Activated T-helper 1 cell treated with anti-CD3 and anti-CD28 coated beads, Interleukin-12 subunit alpha, Interleukin-12 subunit beta, Interleukin-2, Interleukin-4 antibody, amounts not matched to agents 30 ng/mL and 10 ng/mL and 1 ng/mL, durations not matched to agents 14 hours and 24 hours and 36 hours (primary cell): ENCODE measurements at places on chromosomes 7 and 10.

DNA sequence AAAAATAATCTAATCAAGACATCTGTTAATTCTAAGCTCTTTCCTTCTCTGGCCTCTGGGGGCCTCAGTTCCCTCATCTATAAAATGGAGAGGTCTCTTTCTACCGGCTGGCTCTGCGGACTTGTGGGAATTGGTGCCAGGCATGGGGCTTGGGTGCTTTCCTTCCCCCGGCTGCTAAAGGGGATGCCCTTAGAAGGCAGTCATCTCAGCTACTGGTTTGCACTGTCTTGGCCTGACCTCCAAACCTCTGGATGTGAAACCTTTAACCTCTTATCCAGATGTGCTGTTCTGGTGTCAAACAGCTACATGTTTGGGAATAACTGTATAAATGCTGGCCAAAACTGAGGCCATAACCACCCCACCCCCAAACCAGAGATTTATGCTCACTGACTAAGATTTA, 320.0 kb downstream of the RPS24 start:
- H3K27ac ChIP-seq, result no peak overlapping the region
- H3K4me3 ChIP-seq, result no peak overlapping the region
- DNase-seq, result no peak
- no peaks in the 10 kb centered on the region for H3K4me1 ChIP-seq
- H3K36me3 ChIP-seq, result no peaks in the 10 kb centered on the region
- no peaks in the 10 kb centered on the region for H3K27me3 ChIP-seq

DNA sequence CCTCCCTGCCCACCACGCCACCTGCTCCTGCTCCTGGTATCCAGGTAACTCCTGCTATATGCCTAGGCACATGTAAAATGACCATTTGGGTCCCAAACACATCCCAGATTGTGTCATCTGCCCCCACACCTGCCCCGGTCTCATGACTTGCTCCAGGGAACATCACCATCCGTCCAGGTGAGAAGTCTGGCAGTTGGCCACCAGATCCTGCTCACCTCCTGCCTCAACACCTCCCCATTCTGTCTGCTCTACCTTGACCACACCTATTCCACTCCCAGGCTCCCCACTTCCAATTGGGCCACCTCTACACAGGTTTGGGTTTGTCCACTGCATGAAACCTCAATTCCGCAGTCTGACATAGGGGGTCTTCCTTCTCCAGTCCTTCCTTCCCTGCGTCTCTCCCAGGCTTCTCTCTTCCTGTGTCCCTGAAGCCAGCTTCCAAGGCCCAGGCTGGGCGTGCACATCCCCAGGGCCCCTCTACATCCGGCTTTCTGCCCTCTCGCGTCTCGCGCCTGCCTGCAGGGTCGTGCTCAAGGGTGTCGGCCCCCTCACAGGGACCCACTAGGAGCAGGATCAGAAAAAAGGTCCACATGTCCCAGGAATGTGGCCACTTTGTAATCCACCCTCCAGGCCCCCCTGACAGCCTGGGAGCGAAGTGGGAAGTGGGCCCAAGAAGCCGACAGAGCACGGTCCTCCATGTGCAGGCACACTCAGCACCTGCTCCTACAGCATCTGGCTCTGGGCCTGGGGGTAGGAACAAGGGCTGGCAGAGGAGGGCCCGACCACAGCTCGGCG, 49.3 kb upstream of the DAGLB start:
- peaks cover 4% of the 10 kb centered on the region for H3K27me3 ChIP-seq
- no peak overlapping the region for H3K27ac ChIP-seq
- DNase-seq, result no peak
- no peaks in the 10 kb centered on the region for H3K36me3 ChIP-seq

GRCh38 chr7:117113871-117114270, 160.6 kb downstream of the ST7 start:
- H3K36me3 ChIP-seq, result peaks cover 2% of the 10 kb centered on the region
- peaks cover 44% of the 10 kb centered on the region for H3K27me3 ChIP-seq
- DNase-seq, result no peak
- peaks cover 13% of the 10 kb centered on the region for H3K4me1 ChIP-seq

GRCh38 chr10:77328272-77328816, 309.3 kb downstream of the KCNMA1 start:
- DNase-seq, result no peak
- no peak overlapping the region for H3K4me3 ChIP-seq
- H3K4me1 ChIP-seq, result no peaks in the 10 kb centered on the region

- no peak overlapping the region for H3K27ac ChIP-seq
- H3K27me3 ChIP-seq, result no peaks in the 10 kb centered on the region
- H3K4me1 ChIP-seq, result no peaks in the 10 kb centered on the region
- no peaks in the 10 kb centered on the region for H3K36me3 ChIP-seq
Observed at GRCh38 chr7:157793087-157793353, 456.2 kb downstream of the DNAJB6 start.

- no peak overlapping the region for H3K4me3 ChIP-seq
- H3K4me1 ChIP-seq, result no peaks in the 10 kb centered on the region
Observed at GRCh38 chr10:35691522-35692236, 49.6 kb upstream of the FZD8 start.

DNA sequence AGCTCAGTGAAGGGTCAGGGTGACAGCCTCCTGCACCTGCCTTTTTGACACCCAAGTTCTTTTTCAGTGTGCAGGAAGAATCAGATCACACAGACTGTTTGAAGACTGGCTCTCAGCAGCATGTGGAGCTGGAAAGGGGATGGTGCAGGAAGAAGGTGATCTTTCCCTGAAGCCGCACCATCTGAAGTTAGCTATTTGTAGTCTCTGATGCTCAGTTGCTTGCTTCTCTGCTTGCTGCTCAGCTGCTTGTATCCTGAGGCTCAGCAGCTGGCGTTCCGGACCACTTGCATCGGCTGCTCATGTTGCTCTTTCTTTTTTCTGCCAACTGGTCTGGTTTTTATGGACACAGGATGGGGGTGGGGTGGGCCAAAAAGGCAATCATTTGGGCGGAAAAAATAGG, 15.8 kb upstream of the DNMBP start:
- no peak for DNase-seq
- peaks cover 5% of the 10 kb centered on the region for H3K4me1 ChIP-seq
- H3K36me3 ChIP-seq, result no peaks in the 10 kb centered on the region
- no peak overlapping the region for H3K4me3 ChIP-seq
- peaks cover 7% of the 10 kb centered on the region for H3K27me3 ChIP-seq
- no peak overlapping the region for H3K27ac ChIP-seq

- DNase-seq, result peak; percentile 71
- H3K4me1 ChIP-seq, result peaks cover 48% of the 10 kb centered on the region
- peaks cover 27% of the 10 kb centered on the region for H3K36me3 ChIP-seq
Observed at GRCh38 chr7:618539-619367, 99.1 kb upstream of the PDGFA start.

- H3K27ac ChIP-seq, result no peak overlapping the region
- no peak overlapping the region for H3K4me3 ChIP-seq
- DNase-seq, result no peak
- H3K27me3 ChIP-seq, result peaks cover 5% of the 10 kb centered on the region
- H3K4me1 ChIP-seq, result peaks cover 10% of the 10 kb centered on the region
Observed at GRCh38 chr7:118087126-118087525, 96.8 kb upstream of the LSM8 start.

DNA sequence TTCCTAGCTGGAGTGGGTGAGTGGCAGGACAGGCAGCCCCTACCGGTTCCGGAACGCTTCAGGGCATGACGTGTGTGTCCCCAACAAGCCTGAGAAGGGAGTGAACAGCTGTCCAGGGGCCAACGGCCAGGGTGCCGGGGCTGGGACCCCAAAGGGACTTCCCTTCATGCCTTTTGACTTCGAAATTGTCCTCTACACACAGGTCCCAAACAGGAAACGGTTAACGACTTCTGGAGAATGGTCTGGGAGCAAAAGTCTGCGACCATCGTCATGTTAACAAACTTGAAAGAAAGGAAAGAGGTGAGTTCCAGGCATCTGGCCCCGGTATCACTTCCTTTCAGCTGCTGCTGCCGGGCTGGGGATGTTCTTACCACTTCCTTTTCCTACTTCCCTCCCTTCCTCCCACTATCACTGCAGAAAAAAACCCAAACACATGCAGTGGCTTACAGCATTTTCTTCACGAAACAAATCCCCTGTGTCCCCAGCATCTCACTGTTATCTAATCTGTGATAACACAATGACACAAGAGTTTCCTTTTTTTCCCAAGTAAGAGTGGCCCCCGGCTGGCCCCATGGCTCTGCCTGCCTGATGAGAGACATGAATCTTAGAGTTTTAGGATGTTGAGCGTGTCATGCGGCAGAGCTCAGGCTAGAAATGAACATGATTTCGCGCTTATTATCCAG, 63.2 kb downstream of the MKI67 start:
- no peaks in the 10 kb centered on the region for H3K27me3 ChIP-seq
- peak overlapping the region; percentile 78 for H3K4me3 ChIP-seq
- H3K27ac ChIP-seq, result peak overlapping the region; percentile 93
- DNase-seq, result peak; percentile 55

- peak overlapping the region; percentile 82 for H3K4me3 ChIP-seq
- H3K36me3 ChIP-seq, result no peaks in the 10 kb centered on the region
- H3K4me1 ChIP-seq, result no peaks in the 10 kb centered on the region
- peaks cover 34% of the 10 kb centered on the region for H3K27me3 ChIP-seq
- H3K27ac ChIP-seq, result no peak overlapping the region
- DNase-seq, result no peak
Observed at GRCh38 chr10:43689007-43689491, 40.4 kb upstream of the ZNF32 start.

DNA sequence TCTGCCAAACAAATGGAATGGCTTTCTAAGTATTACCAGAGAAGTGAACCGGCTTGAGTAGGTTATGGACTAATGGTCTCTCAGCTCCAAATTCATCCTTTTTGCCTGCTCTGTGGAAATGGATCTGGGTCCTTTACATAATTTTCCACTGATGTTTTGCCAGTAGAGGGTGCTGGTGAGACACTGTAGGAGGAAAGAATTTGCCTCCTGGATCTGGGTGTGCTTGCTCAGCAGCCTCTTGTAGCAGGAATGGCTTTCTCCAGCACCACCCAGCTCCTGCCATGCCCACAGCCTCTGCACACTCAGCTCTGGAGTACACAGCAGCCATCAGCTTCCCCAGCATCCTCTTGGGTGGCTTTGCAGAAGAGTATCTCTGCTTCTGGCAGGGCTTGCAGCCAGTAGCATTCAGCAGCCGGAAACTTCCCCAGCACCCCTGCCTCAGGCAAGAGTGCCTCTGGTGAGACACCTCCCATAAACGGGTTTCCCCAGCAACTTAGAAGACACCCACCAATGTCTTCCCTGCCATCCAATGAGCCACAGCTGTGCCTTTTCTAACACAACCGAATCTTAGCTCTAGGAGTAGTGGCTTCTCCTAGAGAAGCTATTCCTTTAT, 235.0 kb upstream of the PLPP4 start:
- H3K27me3 ChIP-seq, result no peaks in the 10 kb centered on the region
- H3K27ac ChIP-seq, result no peak overlapping the region
- H3K4me3 ChIP-seq, result no peak overlapping the region
- H3K4me1 ChIP-seq, result no peaks in the 10 kb centered on the region
- no peaks in the 10 kb centered on the region for H3K36me3 ChIP-seq

DNA sequence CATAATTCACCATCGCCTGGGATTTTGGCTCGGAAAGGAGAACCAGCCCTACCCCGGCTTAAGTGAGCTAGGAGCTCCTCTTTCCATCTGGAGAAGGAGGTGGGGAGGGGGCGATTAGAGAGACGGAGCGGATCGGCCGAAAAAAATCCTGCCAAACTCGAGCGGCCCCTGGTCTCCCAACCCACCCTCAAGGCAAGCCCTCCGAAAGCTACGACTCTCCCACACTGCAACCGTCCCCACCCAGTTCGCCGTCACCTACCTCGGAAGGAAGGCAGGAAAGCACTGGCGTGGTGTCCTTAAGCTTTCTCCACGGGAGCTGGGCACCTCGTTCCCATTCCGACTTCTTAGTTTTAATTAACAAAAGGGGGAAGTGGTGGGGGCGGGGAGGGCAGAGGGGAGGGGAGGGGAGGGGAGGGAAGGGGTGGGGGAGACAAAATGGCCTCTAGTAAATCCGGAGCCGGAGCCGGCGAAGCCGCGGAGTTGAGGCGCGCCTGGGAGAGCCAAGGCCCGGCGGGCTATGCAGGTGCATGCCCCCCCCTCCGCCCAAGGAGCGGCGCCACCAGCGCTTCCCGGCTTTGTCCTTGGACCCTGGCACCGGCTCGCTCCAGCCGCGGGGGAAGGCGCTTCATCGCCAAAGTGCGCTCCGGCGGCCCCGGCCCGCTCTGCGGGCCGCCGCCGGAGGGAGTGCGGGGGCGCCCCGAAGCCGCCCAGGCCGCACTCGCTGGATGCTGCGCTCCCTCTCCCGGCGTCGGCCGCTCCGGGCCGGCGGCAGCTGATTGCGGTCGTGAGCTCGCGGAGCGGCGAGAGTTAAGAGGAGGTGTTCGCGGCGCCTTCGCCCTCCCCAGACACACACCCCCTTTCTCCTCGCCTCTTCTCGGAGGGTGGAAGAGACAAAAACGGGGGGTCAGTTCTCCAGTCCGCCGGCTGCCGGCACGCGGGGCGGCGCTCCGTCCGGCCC, at the start of gene LRRC4:
Gene LRRC4, minus strand, starts transcription at position 784 of the 958 bp plus-strand sequence. CDS start 797 bp downstream, outside the sequence.
- H3K4me3 ChIP-seq, result peak within 1 kb of the TSS; percentile 83
- H3K4me1 ChIP-seq, result no peaks in the 10 kb centered on the region
- peaks cover 23% of the 10 kb centered on the region for H3K27me3 ChIP-seq
- no peak for DNase-seq
- no peak within 1 kb of the TSS for H3K27ac ChIP-seq

DNA sequence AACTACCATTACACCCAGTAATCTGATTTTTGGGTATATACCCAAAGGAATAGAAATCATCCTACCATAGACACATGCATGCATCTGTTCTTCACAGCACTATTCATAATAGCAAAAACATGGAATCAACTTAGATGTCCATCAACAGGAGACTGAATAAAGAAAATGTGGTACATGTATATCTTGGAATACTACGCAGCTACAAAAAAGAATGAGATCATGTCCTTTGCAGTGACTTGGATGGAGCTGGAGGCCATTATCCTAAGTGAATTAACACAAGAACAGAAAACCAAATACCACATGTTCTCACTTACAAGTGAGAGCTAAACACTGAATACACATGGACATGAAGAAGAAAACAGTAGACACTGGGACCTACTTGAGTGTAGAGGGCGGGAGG, 254.9 kb downstream of the CACNA2D1 start:
- no peaks in the 10 kb centered on the region for H3K27me3 ChIP-seq
- H3K27ac ChIP-seq, result no peak overlapping the region
- H3K4me1 ChIP-seq, result no peaks in the 10 kb centered on the region
- no peak for DNase-seq

DNA sequence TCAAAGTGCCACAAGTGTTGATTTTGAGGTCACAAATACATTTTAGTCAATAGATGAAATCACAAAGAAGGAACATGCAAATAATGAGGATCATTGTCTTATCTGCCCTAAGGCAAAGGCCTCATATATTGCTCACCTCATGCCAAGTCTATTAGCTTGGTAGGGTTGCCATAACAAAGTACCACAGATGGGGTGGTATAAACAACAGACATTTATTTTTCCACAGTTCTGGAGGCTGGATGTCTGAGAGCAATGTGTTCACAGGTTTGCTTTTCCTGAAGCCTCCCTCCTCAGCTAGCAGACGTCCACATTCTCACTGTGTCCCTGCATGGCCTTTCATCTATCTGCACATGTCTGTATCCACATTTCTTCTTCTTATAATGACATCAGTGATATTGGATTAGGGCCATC, 59.6 kb downstream of the RELN start:
- H3K27me3 ChIP-seq, result no peaks in the 10 kb centered on the region
- H3K4me3 ChIP-seq, result no peak overlapping the region
- no peaks in the 10 kb centered on the region for H3K4me1 ChIP-seq
- no peak for DNase-seq
